ENCODE measurements at places on chromosomes 1 and 21.

- DNase-seq: no peak
Measured at GRCh38 chr1:15968172-15968571, 7.7 kb downstream of the ZBTB17 start.

GRCh38 chr1:13753636-13754402 lies 53.8 kb downstream of the PRDM2 start:
- DNase-seq: no peak

DNA sequence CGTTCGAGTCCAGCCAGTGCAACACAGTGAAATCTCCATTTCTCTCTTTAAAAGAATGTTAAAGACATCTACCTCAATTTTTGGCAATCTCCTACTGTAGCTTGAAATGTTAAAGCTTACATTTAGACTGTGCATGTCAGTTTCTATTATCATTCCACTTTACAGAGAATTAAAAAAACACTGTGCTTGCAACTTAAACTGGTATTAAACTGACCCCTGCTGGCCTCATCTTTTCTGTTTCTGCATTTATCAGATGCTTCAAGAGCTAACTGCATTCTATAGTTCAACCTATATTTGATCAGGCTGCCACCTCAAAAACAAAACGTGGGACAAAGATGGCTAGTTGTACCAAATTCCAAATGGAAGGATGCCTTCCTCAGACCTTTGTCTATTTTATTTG lies 226.5 kb downstream of the SMYD3 start:
- no peak for DNase-seq

- DNase-seq: no peak
Measured at GRCh38 chr1:211331011-211331709, 4.5 kb downstream of the TRAF5 start.

DNA sequence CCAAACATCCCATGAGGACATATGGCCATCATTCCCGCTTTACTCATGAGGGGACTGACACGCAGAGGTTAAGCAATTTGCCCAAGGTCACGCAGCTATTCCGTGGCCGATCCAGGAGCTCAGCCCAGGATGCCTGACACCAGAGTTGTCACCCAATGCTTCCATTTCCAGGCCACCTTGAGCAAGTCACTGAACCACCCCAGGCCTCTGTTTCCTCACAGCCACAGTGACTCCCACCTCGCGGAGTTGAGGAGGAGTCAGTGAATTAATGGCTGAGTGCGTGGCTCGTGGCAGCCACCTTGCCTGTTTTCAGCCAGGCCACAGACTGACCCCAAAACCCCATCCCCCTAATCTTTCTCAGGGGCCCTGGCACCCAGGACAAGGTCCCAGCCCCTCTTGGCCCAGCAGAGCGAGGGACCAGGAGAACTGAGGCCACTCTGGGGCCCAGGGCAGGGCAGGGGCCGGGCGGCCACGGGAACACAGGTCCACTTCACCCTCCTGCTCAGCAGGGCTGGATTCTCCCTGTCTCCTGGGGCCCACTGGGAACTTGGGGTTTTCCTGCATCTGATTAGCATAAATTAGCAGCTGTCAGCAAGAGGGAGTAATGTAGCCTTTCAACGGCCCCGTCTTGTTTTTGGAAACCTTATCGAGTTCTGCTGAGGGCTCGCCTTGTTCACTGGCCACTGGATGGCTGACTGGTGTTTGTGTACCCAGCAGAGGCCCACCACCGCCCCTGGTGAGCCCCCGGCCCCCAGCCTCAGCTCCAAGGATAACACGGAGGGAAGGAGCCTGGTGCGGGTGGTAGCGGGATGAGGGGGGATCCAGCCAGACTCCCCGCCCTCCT lies 19.7 kb upstream of the LAPTM5 start:
- no peak for DNase-seq

DNA sequence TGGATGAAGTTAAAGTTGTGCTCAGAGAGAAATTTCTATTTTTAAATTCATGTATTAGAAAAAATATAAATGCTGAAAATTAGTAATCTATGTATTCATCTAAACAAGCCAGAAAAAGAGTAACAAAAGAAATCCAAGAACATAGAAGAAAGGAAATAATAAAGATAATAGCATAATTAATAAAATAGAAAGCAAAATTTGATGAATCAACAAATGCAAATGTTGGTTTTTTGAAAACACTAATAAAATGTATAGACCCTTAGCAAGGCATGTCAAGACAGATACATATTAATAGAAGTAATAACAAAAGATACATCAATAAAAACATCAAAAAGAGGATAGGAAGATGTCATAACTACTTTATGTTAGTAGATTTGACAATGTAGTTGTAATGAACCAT lies 18.0 kb downstream of the F13B start:
- no peak for DNase-seq

GRCh38 chr1:228784181-228784580 lies 48.9 kb downstream of the RHOU start:
- no peak for DNase-seq
